Heart left ventricle (tissue), 16 donors: ENCODE measurements at places on chromosomes 11 and 22. TPM values are rescaled to one million over a fixed set of nuclear protein-coding genes. Genes with fewer than 3 reads are reported as not detected.

DNA sequence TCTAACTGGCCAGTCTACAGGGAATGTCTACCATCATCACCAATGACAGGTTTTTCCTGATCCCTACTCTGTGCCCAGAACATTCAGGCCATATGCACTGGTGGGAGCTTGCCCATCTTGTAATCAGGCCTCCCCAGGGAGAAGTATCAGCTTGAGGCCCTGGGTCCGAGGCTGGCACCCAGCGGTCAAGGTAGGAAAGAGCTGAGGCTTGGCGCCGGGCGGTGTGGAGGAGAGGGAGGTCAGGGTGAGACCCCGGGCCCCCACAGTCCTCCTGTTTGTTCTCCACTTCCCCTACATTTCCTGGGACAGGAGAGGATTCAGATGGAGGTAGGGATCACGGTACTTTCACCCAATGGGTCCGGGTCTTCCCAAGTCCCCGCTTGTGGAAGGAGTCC is 15.5 kb downstream of the TSKU start:
- DNase-seq: no peak

DNA sequence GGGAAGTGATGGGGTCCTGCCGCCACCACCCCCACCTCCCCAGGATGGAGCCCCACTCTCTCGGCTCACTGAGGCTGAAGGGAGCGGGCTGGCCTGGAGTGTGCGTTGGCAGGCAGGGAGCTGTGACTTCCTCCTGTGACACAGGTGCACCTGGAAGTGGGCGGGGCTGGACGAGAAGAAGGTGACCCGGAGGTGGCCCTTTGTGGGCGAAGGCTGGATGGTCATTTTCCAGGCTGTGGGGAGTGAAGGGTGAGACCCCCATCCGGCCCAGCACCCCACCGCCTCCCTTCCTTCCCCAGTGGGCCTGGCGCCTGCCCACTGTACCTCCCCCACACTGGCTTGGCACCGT is 15.3 kb downstream of the IL17REL start:
- DNase-seq: no peak

GRCh38 chr11:2903672-2904011 is 18.1 kb upstream of the CDKN1C start:
- DNase-seq: no peak

- DNase-seq: no peak
Measured at GRCh38 chr11:3867209-3868091, 12.0 kb downstream of the STIM1 start.

DNA sequence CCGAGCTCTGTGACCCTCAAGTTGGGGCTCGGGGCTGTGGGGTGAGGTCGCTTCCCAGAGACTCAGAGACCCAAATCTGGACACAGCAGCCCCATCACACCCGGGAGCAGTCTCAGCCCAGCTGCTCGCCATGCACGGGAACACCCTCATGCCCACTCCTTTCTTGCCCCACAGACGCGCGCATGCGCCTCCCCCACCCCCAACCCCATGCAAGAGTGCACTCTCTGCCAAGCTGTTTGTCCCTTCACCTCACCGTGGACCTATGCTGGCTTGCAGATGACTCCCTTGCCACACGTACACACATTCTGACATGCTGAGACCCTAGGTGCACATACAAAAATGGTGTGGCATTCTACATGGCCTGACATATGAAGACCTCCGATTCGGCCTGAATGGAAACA is 478 bp upstream of the CD248 start:
- peak; percentile 65 for DNase-seq

DNA sequence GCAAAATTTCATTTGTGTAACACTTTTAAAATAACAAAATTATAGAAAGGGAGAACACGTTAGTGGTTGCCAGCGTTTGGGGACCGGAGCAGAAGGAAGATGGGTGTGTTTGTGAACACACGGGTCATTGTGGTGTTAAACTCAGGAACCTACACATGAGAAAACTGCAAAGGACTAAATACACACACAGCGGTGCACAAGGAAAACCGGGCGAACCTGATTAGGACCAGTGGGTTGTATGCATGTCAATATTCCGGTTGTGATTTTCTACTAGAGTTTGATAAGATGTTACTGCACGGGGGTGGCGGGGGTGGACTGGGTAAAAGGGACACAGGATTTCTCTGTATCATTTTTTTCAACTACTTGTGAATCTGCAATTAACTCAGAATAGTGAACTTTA is 351.2 kb downstream of the OPCML start:
- DNase-seq: no peak

The HEPHL1 gene
- not detected for polyA plus RNA-seq

The PPP1CA gene
- 94.4 TPM for polyA plus RNA-seq

GRCh38 chr11:65867284-65868071 is 5.1 kb downstream of the EFEMP2 start:
- peak; percentile 17 for DNase-seq

GRCh38 chr11:34027516-34028408 is 23.8 kb upstream of the CAPRIN1 start:
- no peak for DNase-seq

- peak; percentile 88 for DNase-seq
Measured at GRCh38 chr11:3841426-3842350, 929 bp upstream of the RHOG start.

The OR5AN1 gene
- polyA plus RNA-seq: not detected

DNA sequence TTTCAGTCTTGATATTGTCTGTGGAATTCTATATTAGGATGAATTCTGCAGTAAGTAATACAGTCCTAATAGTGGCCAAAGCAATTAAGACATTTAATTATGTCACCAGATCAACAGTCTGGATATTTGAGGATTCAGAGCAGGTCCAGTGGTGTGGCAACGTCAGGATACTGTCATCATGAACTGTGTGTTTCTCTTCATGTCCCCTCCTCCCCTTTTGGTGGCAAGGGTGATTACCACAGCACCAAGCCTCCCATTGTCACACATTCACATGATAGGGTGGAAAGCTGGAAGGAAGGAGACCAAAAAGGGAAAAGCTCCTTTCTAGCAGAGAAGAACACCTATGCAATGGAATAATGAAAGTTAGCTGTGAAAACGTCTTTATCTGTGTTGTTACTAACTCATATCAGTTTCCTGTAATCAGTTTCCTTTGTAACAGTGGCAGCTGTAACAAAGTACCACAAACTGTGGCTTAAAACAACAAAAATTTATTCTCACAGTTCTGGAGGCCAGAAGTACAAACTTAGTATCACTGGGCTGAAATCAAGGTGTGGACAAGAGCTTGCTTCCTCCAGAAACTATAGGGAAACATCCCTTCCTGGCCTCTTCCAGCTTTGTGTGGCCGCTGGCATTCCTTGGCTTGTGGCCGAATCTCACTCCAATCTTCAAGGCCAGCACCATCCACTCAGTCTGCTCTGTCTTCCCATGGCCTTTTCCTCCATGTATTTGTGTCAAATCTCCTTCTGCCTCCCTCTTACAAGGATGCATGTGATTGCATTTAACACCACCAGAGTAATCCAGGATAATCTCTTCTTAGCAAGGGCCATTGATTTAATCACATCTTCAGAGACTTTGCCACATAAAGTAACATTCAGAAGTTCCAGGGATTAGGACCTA is 6.5 kb upstream of the RBM14 start:
- no peak for DNase-seq

DNA sequence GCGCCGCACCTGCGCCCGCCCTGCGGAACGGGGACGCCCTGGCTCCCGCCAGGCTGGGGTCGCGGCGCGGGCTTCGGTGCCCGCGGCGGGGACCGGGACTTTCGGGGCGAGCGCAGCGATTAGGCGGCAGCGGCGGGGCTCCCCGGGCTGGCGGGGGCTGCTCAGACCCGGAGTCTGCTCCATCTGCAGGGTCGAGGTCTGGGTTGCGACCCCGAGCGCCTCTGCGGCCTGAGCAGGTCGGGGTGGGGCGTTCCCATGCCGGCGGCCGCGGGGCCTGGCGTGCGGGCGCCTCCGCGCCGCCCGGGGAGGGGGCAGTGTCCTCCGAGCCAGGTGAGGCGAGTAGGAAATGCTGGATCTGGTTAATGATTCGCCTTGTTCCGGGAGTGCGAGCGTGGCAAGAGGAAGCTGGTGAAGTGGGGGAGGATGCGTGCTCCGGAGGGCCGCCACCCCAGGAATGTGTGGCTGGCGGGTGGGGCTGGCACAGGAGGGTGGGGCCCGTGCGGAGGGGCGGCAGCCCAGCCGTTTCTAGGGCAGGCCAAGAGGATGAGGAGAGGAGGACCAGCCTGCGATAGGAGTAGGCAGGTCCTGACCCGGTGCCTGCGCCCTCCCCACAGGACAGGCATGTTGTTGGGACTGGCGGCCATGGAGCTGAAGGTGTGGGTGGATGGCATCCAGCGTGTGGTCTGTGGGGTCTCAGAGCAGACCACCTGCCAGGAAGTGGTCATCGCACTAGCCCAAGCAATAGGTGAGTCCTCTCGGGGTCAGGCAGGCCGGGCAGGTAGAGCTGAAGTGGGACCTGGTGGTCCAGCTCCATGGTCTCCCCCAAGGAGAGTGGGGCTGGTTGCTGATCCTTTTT is 606 bp downstream of the RASSF7 start:
- DNase-seq: peak; percentile 30

DNA sequence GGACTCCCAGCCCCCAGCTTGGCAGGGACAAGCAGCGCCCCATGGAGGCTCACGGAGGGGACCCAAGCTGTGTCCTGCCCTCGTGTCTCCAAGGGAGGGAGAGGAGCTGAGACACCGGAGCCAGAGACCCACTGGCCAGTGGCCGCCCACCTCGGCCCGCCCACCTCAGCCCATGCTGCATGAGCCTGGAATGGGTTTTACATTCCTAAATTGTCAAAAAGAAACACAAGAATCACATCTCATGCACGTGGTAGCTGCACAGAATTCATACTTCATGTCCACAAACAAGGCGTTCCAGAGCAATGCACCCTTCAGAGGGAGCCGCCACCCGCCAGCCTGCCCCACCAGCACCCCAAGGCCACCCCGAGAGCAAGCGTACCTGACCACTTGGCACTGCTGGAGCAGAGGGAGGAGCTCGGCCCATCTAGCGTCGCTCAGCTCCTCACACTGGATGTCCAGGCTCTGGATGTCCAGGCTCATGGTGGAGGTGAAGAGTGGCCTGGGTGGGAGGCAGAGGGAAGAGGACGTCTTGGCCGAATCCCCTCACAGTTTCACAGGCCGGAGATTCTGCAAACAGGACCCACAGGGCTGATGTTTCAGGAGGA is 5.3 kb downstream of the RNH1 start:
- DNase-seq: no peak

The TUB gene
- polyA plus RNA-seq: 5.7 TPM

DNA sequence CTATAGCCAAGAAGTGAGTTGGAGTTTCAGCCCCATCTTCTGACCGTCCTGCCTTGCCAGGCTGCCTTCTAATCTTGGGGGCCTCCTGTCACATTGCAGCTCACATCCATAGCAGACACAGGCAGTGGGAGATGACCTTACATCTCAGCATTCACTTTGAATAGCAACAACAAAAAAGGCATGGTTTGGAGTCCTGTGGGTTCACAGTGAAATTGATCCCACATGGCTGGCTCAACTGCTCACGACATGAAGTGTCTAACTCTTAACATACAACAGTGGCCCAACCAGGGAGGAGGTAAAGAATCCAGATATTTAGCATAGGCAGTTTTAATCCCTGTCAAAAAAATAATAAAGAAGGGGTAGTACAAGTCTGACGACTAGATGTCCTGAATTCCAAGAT is 38.1 kb downstream of the DBX1 start:
- no peak for DNase-seq

- no peak for DNase-seq
Measured at GRCh38 chr22:43377896-43378704, 33.7 kb upstream of the MPPED1 start.

DNA sequence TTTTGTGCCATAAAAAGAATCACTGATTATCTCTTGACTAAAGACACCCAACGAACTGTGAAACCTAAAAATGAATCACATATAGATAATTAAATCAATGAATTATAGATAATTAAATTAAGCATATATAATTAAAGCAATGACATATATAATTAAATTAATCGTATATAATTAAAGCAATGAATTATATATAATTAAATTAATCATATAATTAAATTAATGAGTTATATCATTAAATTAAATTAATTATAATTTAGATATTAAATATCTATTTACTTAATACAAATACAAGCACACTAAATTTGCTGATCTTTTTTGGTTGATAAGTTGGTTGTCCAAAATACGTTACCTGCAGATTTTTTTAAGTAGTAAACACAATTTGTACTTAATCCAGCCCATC is 30.9 kb downstream of the POU2AF1 start:
- DNase-seq: no peak

- peak; percentile 83 for DNase-seq
Measured at GRCh38 chr22:39174498-39175352, 22.2 kb upstream of the CBX7 start.

The NRGN gene
- polyA plus RNA-seq: 4.4 TPM

GRCh38 chr11:108866781-108867180 is 201.9 kb downstream of the DDX10 start:
- DNase-seq: no peak

- DNase-seq: no peak
Measured at GRCh38 chr11:77467993-77468392, 5.9 kb downstream of the PAK1 start.

GRCh38 chr11:96112192-96113128 is 188.6 kb upstream of the MTMR2 start:
- no peak for DNase-seq

DNA sequence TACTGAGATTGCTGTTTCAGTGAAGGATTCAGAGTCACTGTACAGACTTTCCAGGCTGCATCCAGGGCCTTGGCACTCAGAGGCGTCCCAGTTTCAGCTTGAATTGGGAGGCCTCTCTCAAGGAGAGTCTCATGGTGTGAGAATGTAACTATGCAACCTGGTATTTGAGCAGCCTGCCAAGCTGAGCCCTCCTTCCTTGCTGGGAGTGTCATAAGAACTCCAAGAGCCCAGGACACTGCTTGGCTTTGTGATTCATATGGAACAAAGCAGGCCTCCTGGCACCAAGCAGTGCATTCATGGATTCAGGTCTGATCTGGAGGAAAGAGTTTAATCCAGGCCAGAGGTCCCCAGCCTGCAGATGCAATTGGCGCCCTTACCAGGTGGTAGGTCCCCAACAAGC is 171.7 kb downstream of the DBX1 start:
- DNase-seq: peak; percentile 53

The OR6A2 gene
- not detected for polyA plus RNA-seq

DNA sequence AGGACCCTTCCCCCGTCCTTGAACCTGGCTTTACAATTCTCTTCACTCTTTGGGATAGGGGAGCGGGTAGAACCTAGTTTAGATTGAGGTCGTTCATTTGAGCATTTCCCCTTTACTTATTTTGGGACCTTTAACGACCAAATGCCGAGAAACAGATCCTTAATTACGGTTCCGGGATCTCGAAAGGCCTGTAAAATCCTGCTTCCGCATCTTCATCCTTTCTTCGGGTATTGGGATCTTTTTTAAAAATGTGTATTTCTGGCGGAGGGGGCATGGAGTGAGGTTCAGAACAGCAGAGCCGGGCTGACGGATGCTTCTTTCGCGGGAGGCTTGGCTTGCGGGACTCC is 395 bp upstream of the HIPK3 start:
- DNase-seq: no peak

- peak; percentile 16 for DNase-seq
Measured at GRCh38 chr22:39206491-39206890, 38.3 kb downstream of the PDGFB start.

- DNase-seq: no peak
Measured at GRCh38 chr11:104524254-104524653, 360.3 kb upstream of the PDGFD start.

- DNase-seq: no peak
Measured at GRCh38 chr11:13878077-13878476, 84.4 kb upstream of the SPON1 start.
